ENCODE measurements at places on chromosomes 1 and 21.

DNA sequence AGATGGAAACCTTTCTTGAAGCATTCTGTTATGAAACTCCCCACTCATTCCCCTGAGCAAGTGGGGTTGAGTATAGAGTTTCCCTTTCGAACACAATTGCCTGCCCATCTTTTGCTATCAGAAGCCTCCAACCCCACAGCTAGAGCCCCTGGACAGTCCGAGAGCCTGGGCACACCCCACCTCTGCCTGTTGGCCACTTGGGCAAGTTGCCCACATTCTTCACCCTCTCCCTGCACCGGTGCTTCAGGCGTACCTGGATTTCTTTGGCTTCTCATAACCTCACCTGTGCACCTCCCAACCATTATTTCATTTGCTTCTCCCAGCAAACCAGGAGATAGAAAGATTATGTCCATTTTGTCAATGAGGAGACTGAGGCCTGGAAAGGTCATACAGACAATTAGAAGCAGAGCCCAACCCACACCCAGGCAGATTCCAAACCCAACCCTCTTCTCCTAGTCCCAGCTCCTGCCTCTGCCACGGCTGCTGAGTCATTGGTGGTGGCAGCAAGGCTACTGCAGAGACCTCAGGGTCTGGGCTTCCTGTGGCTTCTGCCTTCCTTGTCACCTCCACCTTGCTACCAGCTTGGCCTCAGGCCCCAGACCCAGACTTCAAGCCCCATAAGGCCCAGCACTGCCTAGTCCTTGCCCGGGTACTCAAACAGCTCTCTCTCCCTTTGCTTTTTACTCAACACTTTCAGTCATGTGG lies 118.7 kb upstream of the ZBTB40 start:
- DNase-seq, result no peak

- DNase-seq, result no peak
Measured at GRCh38 chr21:20943561-20943997, 54.6 kb upstream of the NCAM2 start.

DNA sequence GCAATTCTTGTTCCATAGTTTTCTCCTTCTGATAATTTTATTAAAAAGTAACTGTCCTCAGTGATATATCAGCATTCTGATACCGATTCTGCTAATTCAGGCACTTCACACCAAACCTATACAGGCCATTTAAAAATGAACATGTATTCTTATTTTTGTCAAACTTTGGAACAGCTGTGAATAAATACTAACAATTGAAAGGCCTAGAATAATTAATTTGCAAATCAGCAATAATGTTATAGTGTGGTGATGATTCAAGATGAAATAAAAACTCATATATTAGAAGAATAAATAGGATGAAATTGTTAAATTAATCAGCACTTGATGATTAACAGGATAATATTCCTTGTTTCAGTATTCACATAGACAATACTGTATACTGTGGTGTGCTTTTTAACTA lies 9.9 kb downstream of the CDKN2C start:
- DNase-seq, result no peak

DNA sequence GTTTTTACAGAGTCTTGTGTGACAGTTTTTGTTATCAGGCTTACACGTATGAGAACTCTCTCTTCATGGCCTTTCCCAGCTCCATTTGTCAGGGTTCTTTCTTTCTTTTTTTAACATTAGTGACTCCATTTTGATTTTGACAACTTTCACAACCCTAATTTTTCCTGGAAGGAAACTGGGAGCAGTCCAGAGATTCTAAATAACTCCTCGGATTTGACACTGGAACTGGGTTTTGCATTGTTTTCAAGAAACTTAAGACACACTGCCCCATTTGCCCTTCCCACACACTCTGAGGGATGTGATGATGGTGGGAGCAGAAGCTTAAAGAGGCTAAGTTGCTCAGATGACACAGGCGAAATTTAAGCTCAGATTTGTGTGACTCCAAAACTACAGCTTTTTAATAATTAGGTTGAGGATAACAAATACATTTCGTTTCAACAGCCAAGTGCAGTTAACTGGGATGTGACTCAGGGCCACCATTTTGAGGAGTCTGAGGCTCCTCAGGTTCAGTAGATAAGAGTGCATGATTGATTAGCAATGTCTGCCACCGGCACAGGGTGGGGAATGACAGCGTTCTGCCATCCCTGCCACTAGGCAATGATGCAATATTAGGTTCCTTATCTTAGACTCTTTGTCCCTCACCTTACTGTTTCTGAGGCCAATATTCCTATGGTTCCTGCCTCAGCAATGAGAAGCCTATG lies 95.1 kb upstream of the ATP1A1 start:
- DNase-seq, result no peak

- no peak for DNase-seq
Measured at GRCh38 chr1:109849655-109850054, 61.0 kb upstream of the CSF1 start.

DNA sequence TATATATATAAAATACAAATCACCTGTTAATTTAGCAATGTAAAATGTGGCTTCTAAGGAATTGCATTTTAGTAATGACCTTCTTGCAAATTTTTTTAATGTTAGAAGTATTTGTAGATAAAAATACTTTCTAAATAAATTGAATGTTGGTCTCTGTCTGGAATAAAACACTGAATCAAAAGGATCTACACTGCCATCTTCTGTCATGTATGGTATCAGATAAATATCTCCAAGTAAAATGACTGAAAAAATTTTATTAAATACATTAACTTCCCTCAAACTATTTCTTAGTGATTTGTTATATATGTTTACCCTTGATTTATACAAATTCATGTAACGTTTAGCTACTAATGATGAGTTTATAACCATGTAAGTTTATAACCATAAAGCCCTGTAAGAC lies 2029.3 kb downstream of the MRPL39 start:
- DNase-seq, result no peak

Data from esophagus squamous epithelium (tissue), 5 donors.